Activated T-cell treated with anti-CD3 and anti-CD28 coated beads for 1 hour (primary cell): ENCODE measurements at places on chromosomes 2 and 18.

- DNase-seq = no peak
Measured at GRCh38 chr2:240250150-240250984, 109.9 kb upstream of the OTOS start.

DNA sequence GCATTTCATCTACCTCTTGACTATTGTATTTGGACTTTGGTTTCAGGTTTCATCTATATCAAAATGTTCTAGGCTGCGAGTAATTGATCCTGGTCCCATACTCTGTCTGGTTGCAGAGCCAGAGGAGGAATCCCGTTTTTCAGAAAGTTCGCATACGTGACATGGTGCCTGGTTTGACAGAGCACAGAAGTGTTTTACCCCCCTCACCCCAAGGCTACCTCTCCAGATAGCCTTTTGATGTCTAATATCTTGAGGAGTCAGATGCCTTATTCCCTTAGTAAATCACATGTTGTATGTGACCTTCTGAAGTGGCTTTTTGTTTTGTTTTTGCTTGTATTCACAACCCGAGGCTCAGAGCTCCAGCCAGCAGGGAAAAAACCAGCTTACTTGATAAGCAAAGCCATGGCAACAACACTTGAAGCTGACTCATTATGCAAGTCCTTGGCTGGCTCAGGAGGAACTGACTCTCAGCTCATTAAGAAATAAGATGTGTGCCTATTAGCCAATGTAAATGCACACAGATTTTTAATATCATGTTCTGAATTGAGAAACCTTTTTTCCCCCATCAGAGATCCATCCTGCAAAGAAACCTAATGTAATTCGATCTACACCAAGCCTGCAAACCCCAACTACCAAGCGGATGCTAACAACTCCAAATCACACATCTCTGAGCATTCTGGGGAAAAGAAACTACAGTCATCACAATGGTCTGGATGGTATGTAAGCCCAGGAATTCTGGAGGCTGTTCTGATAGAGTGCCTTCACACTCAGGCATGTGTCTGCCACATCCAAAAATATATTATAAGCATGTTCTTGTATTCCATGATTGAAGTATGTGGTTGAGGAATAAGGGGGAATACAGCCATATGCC, 41.4 kb downstream of the OXER1 start:
- DNase-seq = no peak

DNA sequence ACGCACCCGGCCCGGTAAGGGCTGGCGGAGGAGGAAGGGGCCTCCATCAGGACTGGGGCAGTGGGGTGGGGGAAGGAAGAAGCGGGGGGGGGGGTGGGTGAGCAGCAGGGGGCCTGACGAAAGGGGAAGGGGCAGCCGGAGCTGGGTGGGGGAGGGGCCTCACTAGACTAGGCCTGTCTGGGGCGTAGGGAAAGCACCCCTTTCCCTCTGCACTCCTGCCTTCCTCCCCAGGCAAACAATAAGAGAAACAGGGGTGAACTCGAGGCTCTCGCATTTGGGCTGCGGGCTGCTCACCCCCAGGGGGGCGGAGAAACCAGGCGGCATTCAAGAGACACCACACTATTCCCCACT, 82.7 kb upstream of the POMC start:
- peak; percentile 11 for DNase-seq

DNA sequence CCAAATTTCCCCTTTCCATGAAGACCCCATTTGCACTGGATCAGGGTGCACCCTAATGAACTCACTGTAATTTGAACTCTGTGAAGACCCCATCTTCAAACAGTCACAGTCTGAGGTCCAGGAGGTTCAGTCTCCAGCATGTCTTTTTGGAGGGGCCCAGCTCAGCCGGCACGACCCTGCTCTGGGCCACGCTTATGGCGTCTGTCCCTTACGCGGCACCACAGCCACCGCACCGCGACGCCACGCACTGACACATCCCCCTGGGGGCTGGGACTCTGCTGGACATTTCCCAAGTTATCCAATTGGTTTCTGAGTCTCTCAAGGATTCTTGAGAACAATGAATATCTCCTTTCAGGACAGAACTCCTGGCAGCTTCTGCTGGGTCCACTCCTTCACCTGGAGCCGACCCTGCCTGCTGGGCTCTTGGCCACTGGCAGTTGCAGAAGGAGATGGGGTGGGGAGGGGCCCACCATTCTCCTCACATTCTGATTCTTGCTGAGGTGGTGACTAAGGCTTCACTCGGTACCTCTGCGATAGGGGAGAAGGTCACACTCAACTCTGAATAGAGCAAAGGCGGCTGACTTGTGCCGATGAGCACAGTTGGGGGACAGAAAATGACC, 124.0 kb downstream of the RTP5 start:
- DNase-seq = no peak

DNA sequence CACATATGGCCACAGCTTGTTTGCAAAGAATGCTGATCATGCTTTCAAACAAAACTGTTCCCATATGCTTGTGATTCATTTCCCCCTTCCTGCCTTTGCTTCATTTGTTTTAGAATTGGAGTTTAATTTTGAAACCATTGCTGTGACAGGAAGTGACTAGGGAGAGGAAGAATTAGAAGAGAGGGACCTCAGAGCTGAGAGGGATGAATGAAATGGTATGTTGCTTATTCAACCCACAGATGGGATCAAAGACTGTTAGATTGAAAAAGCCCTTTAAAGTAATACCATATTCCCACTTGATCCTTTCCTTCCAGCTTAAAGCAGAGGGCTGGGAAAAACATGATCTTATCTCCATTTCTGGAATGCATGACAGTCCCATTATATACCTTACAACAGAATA, 106.2 kb upstream of the RNF152 start:
- DNase-seq = no peak

GRCh38 chr2:29765721-29766120, 155.7 kb downstream of the ALK start:
- DNase-seq = no peak

DNA sequence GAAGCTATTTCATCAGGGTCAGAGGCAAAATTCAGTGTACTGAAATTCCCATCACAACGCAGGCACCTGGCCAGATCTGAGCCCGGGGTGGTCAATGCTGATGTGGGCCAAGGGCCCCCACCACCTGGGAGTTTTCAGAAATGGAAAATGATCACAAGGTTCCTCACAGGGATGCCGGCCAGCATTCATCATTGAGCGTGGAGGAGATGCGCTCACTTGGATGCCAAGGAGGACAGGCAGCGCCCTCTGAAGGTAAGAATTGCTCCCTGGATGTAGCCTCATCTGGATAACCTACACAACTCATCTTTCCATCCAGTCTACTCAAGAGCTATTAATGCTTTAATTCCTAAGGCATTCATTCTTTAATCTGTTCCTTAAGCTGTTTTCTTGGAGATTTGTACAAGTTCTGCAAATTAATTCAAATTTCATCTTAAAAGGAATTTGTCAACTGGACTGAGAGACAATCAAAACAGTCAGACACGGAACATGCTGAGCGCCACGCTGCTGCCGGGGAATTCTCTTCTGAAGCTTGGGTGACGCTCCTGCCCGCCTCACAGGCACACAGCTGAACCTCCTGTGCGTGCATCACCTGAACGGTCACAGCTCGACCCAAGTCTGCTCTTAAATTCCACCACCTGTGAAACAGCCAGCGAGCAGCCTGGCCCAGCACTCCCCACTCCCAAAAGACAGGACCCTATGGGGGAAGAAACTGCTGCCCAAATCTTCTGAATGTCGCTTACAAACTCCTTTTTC, 206.7 kb downstream of the HDAC4 start:
- DNase-seq = no peak

GRCh38 chr2:218360453-218360852, 3.8 kb downstream of the CATIP start:
- no peak for DNase-seq

DNA sequence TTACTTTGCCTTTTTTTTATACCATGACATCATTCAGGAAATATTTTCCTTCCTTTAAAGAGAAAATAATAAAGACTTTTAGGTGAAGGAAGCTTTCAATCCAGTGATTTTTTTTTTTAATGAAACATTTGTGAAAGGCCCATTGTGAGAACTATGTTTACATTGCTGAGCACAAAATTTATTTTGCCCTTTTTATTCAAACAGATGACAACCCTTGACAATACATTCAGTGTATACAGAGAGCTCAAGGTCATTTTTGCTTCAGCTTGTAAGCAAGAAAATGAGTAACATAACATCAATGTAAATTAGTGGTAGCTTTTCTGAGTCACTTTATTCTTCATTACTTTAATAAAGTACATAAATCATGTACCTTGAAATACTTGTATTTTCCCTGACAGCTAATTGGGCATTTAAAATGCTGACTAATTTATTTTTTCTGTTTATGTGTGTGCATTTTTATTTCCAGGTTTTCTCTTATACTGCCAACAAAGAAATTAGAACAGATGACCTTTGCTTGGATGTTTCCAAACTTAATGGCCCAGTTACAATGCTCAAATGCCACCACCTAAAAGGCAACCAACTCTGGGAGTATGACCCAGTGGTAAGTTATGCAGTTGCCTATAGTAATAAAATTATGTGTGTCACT, 121.6 kb downstream of the GALNT1 start:
- no peak for DNase-seq

DNA sequence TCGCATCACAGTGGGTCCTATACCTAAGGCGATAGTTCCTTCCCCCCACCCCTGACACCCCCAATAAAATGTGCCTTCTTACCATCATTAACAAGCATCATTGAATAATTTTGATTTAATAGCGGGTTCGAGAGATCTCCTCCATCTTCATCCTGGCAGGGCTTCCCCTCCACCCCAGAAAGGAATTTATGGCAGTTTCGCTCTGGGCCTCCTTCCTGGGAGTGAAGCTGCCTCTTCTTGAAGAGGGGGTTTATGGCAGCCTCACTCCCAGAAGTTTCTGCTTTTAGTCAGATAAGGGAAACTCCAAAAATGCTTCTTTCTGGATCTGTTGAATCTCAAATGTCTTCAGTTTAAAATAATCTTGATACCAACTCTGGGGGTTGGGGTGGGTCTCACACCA, 45.7 kb downstream of the RRM2 start:
- no peak for DNase-seq
